Psoas muscle (tissue), 8 donors: ENCODE measurements at places on chromosomes 2 and 18. TPM values are rescaled to one million over a fixed set of nuclear protein-coding genes. Genes with fewer than 3 reads are reported as not detected.

Gene NEDD4L
- 28.0 TPM for total RNA-seq

Gene ABCA12
- total RNA-seq, result not detected

Gene ACMSD
- total RNA-seq, result not detected

DNA sequence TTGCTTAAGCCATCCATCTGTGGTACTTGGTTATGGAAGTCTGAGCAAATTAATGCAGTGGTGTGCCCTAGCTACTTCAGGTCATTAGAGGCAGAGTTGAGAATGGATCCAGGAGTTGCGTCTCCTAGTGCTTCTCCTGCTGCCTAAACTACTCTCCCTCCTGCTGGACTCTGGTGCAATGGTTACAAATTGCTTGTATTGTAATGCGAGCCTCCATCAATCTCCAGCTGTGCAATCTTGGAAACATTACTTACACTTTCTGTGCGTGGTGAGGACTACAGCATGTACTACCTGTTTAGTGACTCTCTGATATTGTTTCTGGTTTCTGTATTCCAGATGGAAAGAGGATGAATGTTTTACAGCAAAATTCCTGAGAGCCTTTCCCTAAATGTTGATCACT is 119.0 kb upstream of the CYRIA start:
- no peak for DNase-seq

DNA sequence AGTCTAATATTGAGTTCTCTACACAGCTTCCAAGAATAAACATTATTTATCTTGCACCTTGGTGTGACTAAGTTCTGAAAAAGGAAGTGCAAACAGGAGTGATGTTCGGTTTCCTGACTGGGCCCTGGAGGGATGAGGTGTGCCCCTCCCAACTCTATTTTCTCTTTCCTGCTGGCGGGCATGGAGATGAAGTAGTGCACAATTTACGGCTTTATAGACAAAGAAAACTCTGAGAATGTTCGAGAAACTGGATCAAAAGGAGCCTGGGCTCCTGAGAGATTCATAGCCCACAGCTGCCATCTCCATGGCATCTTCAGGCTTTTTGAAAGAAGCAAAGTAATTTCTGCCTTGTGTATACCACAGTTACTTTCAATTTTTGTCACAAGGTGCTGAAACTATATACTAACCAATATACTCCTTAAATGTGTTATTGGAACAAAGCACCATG is 22.3 kb downstream of the LRATD1 start:
- DNase-seq, result no peak

GRCh38 chr18:49100226-49100968 is 149.6 kb upstream of the SMAD7 start:
- no peak for DNase-seq

GRCh38 chr2:120522151-120522751 is 176.3 kb downstream of the INHBB start:
- DNase-seq, result no peak

DNA sequence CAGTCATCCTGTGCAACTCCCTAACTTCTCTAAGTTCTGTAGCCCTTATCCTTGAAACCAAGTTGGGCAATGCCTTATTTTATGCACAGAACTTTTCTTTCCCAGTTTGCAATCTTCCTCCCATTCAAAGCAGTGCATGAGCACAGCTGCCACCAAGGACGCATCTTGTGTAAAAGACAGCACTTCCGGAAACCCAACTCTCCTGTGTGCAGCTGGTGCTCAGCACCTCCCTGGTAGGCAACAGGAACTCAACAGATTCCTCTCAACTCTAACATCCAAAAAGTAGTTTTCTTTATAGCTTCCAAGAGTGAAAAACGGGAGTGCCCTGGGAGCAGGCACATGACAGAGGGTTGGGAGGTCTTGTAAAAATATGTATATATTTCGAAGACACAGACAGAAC is 2.2 kb downstream of the TMEM18 start:
- DNase-seq, result no peak

GRCh38 chr2:240245184-240245583 is 104.7 kb upstream of the OTOS start:
- DNase-seq, result no peak

DNA sequence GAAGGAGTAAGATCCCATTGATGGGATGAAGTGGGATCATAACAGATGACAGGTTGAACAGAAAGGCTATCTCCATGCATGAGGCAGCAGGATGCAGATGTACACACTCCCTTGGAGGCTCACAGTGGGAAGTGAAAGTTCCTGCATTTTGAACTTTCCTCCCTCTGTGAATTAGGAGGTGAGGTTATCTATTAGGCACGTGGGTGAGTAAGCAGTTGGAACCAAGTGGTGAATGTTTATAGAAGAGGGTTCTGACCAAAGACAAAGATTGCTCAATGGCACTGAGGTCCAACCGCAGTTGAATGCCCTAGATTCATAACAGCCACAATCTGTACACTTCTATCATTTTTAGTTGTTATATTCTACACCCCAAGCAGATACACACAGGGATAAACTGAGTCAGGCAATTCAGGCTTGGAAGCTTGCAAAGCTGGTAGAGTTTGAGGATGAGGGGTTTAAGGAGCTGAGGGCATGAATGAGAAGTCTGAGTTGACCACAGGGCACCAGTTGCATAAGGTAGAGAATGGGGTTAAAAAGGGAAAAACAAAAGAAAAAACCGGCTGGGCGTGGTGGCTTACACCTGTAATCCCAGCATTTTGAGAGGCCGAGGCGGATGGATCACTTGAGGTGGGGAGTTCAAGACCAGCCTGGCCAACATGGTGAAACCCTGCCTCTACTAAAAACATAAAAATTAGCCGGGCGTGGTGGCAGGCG is 7.1 kb upstream of the KCMF1 start:
- no peak for DNase-seq

- peak; percentile 40 for DNase-seq
Measured at GRCh38 chr18:10421859-10422258, 32.6 kb upstream of the APCDD1 start.
